ENCODE measurements at places on chromosomes 2 and 18.

DNA sequence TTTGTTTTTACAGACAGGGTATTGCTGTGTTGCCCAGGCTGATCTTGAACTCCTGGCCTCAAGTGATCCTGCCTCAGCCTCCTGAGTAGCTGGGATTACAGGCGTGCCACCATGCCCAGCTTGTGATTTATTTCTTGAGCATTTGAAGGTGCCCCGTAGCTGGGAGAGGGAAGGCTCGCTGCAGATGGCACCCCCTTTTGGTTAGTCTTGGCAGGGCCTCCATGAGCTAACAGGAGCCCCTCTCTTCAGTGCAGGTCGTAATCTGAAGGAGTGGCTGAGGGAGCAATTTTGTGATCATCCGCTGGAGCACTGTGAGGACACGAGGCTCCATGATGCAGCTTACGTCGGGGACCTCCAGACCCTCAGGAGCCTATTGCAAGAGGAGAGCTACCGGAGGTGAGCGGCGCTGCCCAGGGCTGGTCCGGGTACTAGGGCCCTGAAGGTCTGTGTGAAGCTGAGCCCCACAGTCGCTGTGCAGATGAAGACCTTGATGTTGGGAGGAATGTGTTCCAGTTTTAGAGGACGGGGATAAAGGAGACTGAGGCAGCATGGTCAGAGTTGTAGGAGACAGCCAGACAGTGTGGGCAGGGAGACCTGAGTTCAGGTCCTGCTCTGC is 6.7 kb downstream of the ASB1 start:
- no peak for DNase-seq

DNA sequence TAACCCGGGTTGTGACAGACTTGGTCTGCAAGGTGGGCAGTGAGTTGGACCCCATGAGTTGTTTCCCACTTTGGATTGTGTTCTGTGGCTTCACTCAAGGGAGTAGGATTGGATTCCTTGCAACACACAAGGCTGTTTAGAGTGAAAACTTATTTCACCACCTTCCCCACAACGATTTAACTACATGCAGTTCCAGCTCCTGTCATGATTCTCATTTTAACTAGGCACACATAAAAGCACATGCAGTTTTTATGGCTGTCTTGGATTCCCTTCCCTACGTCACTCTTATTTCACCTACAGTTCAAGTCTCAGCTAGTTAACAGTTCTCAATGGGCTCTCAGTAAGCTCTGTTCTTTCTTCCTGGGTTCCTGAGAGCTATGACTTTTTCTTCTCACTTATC is 15.9 kb downstream of the EFEMP1 start:
- no peak for DNase-seq

- DNase-seq: no peak
Observed at GRCh38 chr2:100909534-100910081, 89.7 kb downstream of the NPAS2 start.

DNA sequence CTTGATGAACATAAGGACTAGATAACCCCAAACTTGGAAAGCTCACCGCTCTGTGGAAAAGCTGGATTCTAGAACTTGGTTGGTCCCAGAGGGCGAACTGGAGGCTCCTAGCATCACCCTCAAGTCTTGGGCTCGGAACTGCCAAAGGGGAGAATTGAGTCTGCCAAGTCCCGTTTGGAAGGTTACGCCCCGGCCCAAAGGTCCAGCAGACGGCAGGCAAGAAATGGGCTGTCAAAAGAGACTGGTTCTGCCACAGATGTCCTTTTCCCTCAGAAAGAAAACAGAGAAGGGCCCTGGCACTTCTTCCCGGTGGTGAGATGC is 182.2 kb downstream of the ANAPC1 start:
- no peak for DNase-seq

GRCh38 chr2:226151157-226151556 is 648.5 kb downstream of the IRS1 start:
- DNase-seq: no peak

DNA sequence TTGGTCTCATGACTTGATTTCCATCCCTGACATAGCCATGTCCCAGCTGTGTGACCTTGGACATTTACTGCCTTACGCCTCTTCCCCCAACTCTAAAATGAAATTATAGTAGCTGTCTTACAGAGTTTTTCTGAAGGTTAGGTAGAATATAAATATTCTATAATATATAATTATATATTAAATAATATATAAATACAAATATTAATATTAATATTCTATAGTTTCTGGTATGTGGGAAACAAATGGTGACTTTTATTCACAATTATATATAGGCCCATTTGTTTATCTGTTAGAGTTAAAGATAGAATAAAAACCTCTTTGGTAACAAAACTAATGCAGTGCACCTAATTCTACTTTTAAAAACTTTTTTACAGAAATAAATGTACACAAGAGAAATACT is 1.7 kb downstream of the RBBP8 start:
- DNase-seq: no peak

- DNase-seq: no peak
Observed at GRCh38 chr2:229914171-229914570, 7.6 kb downstream of the TRIP12 start.

GRCh38 chr18:58449464-58449863 is 179.4 kb downstream of the ALPK2 start:
- DNase-seq: no peak

GRCh38 chr18:67484458-67484857 is 32.1 kb downstream of the DSEL start:
- DNase-seq: no peak

DNA sequence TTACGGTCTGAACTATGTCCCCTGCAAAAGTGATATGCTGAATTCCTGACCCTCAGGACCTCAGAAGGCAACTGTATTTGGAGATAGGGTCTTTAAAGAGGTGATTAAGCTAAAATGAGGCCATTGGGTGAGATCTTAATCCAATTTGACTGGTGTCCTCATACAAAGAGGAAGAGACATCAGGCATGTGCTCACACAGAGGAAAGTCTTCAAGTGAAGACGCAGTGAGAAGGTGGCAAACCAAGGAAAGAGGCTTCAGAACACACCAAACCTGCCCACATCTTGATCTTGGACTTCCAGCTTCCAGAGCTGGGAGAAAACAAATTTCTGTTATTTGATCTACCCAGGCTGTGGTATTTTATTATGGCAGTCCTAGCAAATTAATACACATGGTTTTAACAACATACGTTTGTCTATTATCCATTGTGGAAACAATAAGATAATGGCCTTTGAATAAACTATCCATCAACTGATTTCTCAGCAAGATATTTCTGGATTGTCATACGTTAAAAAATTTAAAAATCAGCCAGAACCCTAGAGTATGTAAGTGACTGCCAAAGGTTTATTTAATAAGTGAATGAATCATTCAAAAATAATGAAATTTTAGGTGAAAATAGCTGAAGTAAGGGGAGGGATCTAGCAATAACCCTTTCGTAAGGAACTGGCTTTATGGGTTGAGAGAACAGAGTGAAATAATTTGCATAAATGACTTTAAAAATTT is 6.5 kb downstream of the WIPF1 start:
- DNase-seq: no peak

GRCh38 chr2:103459283-103459682 is 697.5 kb downstream of the TMEM182 start:
- no peak for DNase-seq

- no peak for DNase-seq
Observed at GRCh38 chr2:239498576-239498975, 97.8 kb upstream of the HDAC4 start.

GRCh38 chr2:160884056-160884455 is 276.2 kb upstream of the TANK start:
- DNase-seq: no peak

DNA sequence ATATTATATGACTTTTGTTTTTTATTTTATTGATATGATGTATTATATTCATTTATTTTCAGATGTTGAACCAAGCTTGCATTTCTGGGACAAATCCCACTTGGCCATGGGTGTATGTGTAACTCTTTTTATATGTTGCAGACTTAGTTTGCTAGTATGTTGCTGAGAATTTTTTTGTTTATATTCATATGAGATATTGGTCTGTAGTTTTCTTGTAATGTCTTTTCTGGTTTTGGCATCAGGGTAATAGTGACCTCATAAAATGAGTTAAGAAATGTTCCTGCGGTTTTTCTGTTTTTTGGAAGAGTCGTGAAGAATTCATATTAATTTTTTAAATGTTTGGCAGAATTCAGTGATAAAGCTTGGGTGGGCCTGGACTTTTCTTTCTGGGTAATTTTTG is 88.7 kb downstream of the ASB1 start:
- no peak for DNase-seq

DNA sequence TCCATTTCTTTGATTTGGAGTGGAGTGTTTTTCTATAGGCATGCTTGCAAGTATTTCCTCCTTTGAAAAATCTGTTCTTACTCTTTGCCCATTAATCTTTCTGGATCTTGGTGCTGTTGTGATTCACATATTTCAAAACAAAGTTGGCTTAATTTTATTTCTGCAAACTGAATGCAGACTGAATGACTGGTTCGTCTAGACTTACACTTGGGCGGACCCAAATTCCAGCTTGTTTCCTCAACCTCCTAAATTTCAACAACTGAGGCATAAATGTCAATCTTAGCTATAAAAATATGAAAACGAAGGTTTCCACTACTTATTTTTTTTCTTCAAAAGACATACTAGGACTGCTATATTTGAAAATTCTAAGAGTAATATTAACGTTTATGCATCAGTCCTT is 59.0 kb downstream of the ANKRD44 start:
- no peak for DNase-seq

DNA sequence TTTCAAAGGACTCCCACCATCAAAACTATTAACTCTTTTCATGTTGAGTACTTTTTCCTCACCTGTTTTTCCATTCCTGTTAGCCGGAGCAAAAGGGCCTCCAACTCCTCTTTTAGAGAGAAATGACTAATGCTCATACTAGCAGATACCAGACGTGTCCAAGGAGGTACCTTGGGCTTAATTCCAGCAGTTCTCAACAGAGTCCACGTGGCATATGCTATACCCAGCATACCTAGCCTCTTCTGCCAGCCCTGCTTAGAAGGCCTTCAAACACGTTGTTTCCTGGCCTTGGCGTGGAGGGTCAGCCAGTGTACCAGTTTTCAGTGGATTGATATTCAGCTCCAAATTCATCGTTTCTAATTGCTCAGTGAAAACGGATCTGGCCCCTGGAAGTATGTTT is 123.9 kb downstream of the MGAT5 start:
- DNase-seq: no peak

GRCh38 chr2:128901572-128902391 is 583.1 kb upstream of the HS6ST1 start:
- DNase-seq: no peak
